Hematopoietic multipotent progenitor cell treated with erythropoietin and hydrocortisone succinate and interleukin-3 and kit ligand, for 4 days (in vitro differentiated cells): ENCODE measurements at places on chromosomes 6 and 20.
A peak's percentile ranks its signal among the peaks of the same experiment; 100 is the strongest.

GRCh38 chr6:3748208-3749066 lies 3.1 kb downstream of the PXDC1 start:
- DNase-seq, result peak; percentile 73

DNA sequence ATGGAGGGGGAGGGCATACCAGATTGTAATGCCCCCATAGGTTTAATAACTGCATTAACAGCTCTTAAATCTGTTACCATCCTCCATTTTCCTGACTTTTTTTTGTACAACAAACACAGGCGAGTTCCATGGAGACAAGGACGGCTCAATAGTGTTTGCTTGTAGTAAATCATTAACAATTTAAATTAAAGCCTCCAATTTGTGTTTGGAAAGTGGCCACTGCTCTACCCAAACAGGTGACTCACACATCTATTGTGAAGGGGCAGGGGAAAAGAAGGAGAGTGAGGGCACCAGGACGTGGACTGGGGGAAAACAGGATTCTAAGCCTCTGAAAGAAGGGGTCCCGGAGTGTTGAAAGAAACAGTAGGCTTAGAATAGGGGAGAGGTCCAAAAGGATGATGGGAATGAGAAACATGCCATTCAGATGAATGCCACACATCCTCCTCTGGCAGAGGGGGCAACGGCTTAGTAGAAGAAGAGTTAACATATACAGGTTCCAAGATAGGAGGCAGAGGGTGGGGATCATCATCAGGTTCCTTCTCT lies 6.9 kb downstream of the GLYATL3 start:
- no peak for DNase-seq

- DNase-seq, result peak; percentile 56
Observed at GRCh38 chr20:45842169-45842812, 8.7 kb downstream of the SNX21 start.

DNA sequence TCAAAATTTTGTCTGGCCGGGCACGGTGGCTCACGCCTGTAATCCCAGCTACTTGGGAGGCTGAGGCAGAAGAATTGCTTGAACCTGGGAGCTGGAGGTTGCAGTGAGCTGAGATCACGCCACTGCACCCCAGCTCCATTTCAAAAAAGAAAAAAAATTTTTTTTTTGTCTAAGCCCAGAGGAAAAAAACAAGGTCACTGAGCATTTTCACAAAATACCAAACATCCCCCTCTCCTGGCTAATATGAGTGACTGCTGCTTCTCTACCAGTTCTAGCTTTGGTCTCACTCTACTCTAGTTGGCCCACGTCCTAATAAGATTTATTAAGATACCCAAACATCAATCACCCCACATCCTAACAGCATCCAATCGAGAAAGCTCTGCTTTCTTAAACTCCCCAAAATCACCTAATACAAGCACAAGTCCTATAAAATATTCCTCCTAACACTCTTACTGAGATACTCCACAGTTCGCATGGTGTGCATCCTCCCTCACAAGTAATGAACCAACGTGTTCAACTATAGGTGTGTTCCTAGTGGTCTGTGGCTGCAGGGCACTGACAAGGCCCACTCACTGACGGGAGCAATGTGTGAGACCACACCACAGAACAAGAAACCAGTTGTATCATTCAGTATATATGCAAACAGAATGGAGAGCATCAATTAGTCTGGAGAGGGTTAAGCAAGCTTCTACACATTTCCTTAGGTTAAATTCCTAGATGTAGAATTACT lies 64.2 kb downstream of the FKBP5 start:
- DNase-seq, result peak; percentile 54

DNA sequence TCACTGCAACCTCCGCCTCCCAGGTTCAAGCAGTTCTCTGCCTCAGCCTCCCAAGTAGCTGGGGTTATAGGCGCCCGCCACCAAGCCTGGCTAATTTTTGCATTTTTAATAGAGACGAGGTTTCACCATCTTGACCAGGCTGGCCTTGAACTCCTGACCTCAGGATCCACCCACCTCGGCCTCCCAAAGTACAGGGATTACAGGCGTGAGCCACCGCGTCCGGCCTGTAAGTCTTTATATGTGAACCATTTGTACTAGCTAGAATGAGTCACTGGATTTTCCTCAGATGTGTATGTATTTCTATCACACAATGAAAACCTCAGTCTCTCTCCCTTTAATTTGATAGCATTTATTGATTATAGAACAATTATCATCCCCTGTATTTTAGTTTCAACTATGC lies 34.0 kb downstream of the ITCH start:
- DNase-seq, result no peak
